A549 treated with DMSO at 1 μM for 4 hours (cell line): ENCODE measurements at places on chromosomes 6 and 20. TPM values are rescaled to one million over a fixed set of nuclear protein-coding genes. Genes with fewer than 3 reads are reported as not detected.

TFAP2D gene
- total RNA-seq = not detected in 5 replicates

GPLD1 gene
- 0.84 to 1.1 TPM (median 0.91 TPM) in 5 replicates for total RNA-seq

ZSCAN12 gene
- total RNA-seq = 1.5 to 1.9 TPM (median 1.8 TPM) in 5 replicates

GNMT gene
- total RNA-seq = 0.09 to 0.19 TPM (median 0.14 TPM) in 4 of 5 replicates, not detected in the other

RIOK1 gene
- 12.4 to 15.4 TPM (median 13.1 TPM) in 5 replicates for total RNA-seq
